ENCODE measurements at places on chromosomes 7 and 10.

DNA sequence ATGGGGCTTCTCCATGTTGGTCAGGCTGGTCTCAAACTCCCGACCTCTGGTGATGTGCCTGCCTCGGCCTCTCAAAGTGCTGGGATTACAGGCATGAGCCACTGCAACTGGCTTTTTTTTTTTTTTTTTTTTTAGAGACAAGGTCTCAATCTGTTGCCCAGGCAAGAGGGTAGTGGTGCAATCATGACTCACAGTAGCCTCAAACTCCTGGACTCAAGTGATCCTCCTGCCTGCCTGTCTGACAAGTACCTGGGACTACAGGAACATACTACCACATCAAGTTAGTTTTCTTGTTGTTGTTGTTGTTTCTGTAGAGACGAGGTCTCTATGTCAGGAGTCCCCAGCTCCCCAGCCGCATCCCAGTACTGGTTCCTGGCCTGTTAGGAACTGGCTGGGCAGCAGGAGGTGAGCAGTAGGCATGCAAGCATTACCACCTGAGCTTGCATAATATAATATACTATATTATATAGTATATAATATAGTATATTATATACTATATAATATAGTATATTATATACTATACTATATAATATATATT, 55.7 kb downstream of the TPK1 start:
- no peak for DNase-seq

DNA sequence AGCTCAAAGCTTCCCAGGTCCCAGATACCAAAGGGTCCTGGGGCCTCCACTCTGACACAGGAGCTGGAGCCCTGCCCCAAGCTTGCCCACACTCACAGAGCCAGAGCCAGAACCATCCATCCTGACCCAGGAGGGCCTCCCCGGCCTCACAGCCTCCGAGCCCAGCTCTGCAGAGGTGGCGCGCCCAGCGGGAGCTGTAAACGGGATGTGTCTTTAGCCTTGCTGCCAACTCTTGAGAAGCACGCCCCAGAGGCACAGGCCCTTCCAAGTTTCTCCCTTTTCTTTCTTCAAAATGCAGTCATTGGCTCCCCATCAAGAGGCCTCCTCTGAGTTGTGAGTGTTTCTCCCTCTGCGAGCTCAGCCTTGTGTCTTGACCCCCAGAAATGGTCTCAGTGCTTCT, 75.0 kb downstream of the PDGFA start:
- no peak for DNase-seq

DNA sequence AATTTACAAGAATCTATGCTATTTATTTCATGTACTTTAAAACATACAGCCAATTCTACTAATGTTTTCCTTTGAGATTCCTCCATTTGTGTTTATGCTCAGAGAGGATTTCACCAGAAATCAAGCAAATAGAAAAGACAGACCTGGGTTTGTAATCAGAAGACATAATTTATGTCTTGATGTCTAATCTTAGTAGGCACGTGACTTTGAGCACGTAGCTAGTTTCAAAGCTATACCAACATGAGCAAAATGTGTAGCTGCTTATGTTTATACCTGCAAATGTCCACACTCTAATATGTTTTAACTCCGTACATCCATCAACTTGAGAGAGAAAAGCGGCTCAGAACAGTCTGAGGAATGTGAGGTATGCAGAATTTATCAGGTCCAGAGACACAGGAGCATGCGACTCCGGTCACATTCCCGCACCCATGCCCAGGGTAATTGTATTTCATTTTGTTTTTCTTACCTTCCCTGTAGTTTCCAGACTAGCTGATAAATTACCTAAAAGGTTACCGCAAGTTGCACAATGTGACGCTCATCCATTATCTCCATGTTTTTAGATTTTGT, 40.0 kb downstream of the SVOPL start:
- no peak for DNase-seq

DNA sequence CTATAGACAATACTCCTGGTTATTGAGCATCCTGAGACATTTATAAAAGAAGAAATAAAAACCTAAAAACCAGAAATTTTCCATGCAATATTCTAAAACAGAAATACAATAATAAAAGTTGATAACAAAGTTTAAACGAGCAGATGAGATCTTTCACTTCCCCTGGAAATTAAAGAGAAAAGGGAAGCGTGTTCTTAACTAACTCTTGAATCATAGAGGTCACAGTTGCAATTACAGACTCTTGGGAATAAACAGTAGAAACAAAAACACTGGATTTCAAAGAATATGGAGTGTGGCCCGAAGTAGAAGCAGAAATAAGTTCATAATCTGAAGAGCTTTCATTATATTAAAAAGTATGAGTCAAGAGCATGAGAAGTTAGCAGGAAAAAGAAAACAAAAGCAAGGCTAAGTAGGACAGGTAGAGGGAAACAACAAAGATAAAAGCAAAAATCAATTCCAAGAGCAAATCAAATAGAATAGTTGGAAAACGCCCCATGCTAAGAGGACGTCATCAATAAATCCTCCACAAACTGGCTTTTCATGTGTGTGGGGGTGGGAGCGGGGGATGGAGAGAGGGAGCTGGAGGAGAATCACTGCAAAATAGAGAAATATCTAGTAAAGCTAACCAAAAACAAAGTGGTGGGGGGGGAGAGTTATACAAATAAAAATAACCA, 55.2 kb upstream of the C10orf71 start:
- no peak for DNase-seq

DNA sequence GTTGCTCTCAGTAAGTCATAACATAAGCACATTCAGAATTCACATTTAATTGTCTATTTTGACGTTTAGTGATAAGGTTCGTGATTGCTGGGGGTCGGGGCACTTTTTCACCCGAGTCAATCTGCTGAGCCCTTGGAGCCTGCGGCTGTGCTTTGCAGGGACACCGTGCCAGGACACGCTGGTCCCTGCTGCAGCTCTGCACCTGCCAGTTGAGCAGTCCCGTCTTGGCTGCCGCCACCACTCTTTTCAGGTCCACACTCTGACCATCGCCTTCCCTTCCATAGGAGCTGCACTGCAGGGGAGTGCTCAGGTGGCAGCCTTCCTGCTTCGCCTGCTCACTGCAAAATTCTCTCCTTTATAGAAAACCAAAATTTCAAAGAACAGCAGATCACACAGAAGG, 36.4 kb downstream of the CUL1 start:
- no peak for DNase-seq

- DNase-seq = no peak
These were observed 5.1 kb upstream of the PCBD1 start for GRCh38 chr10:70893227-70894006.

GRCh38 chr7:150374026-150374425, 5.1 kb upstream of the ZNF775 start:
- DNase-seq = no peak

DNA sequence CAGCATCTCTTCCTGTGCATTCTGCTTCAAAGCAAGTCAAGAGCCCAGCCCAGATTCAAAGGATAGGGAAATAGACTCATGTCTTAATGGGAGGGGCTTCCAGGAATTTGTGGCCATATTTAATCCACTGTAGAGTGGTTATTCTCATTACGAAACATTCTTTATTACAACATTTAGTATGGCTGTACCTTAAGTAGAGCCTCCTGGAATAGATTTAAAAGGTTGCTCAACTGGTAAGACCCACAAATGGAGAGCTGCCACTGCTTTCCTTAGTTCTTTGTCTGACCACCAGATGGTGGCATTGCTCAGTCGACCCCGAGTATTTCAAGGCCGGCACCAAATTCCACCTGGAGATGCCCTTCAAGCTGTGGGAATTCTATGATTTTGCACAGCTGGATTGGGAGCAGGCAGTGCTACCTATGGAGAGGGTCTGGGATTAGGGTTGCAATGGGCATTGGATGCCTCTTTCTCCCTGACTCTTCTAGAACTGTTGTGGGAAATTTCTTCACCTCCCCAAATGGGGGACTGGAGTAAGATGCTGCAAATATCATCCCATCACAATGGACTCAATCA, 102.2 kb downstream of the RBM20 start:
- DNase-seq = peak; percentile 45

- DNase-seq = no peak
These were observed 623 bp upstream of the CEP41 start for GRCh38 chr7:130441408-130441869.

GRCh38 chr10:18235477-18235876, 95.3 kb downstream of the CACNB2 start:
- no peak for DNase-seq

DNA sequence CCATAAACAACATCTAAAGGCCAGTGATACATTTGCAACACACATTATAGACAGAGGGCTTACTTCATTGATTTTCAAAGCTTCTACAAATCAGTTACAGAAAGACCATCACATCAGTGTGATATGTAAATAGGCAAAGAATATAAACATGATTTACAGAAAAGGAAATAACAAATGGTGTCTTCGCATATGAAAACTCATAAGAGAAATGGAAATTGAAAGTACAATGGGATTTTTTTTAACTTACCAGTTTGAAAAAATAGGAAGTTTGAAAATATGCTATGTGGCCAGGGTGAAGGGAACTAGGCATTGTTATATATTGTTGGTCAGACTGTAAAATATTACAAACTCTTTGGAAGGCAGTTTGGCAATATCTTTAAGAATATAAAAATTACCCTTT, 27.3 kb downstream of the SEC23IP start:
- no peak for DNase-seq

- DNase-seq = no peak
These were observed 917.9 kb downstream of the GRID1 start for GRCh38 chr10:85448716-85449115.

- DNase-seq = no peak
These were observed 64.2 kb upstream of the COL1A2 start for GRCh38 chr7:94330269-94331020.

DNA sequence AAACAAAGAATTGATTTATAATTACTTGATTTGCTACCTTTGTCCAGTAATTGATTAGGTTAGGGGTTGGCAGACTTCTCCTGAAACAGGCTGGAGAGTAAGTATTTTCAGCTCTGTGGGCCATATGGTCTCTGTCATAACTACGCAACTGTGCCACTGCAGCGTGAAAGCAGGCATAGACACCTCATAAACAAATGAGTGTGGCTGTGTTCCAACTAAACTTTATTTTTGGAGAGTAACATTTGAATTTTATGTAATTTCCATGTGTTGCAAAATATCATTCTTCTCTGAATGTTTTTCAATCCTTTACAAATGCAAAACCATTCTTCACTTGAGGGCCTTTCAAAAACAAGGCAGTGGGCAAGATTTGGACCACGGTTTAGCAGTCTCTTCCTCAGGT, 76.9 kb downstream of the GALNT17 start:
- DNase-seq = no peak

GRCh38 chr10:52759154-52759553, 13.4 kb downstream of the MBL2 start:
- DNase-seq = no peak

DNA sequence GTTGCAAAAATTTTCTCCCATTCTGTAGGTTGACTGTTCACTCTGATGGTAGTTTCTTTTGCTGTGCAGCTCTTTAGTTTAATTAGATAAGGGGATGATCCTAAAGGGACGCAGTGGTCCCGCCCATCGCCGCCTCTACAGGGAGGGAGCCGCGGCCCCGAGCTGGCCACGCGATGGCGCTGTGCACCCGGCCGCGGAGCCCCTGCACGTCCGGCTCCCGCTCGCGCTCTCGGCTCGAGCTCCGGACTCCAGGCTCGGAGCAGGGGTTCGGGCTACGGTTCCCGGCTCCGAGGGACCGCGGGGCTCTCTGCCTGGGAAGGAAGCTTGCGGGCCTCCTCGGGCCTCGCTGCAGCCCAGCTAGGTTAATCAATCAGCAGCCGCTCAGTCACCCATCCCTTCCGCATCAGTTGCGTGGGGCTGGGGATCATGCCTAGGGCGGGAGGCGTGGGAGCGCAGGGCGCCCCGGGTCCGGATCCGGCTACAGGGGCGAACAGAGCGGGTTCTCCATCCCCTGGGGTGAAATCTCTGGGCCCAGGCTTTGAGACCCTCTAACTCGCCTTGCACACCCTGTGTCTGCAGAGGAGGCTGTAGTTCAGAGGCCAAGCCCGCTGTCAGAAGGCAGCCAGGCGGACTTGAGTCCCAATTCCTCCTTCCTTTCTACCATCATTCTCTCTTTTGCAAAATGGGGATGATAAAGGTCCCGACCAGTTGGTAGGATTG, 97.9 kb downstream of the WDR11 start:
- DNase-seq = no peak

DNA sequence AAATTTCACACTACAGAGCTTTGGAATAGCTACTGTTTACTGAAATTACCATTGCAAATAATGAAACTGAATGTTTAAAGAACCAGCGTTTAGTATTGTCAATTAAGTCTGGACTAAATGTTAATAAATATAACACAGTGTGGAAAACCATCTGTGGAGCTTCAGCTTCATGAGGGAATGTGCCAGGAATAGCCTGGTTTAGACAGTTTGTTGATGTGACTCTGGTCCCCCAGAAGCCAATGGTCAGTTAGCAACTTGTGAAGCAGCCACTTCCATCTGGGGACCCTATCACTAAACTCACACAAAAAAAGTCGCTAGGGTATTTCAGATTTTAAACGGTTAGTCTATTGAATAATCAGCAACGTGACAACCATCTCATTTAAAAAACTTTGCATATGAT, 207.8 kb downstream of the RAMP3 start:
- DNase-seq = no peak

DNA sequence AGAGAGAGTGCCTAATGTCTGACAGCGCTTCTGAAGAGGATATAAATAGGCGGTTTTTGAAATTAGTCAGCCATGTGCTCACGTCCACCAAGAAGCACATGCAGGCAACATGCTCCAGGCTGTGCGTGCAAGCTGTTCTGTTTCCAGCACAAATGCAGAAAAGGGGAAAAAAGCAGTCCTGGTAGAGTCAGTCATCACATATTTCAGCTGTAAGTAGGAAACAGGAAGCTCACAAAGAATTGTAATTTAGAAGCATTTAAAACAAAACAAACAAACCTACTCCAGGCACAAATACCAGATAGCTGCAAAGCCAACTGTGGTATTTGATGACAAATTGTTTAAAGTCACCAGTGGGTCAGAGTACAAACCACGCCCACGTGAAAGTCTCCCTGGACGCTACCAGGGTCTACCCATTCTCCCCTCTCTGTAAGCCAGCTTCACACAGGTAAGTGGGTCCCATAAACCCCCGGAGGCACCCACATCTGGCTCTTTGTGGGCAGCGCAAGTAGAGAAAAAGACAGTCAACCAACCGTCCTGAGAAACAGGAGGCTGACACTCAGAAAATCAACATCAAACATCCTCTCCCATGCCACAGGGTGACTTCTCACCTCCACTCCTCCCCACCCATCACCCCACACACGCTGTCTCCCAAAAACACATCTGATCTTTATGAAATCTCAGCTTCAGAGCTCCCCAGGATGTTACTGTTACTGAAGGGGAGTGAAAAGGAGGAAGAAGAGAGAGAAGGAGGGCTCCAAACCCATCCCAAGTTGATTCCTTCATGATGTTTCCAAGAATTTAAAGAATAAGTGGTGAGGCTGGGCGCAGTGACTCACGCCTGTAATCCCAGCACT, 186.4 kb downstream of the FAM107B start:
- peak; percentile 98 for DNase-seq

All from HFF-Myc (cell line).